Activated naive CD4-positive, alpha-beta T cell treated with anti-CD3 and anti-CD28 coated beads, Interleukin-2, amount 50 U/mL, for 16 hours (primary cell): ENCODE measurements at places on chromosomes 2 and 18.

DNA sequence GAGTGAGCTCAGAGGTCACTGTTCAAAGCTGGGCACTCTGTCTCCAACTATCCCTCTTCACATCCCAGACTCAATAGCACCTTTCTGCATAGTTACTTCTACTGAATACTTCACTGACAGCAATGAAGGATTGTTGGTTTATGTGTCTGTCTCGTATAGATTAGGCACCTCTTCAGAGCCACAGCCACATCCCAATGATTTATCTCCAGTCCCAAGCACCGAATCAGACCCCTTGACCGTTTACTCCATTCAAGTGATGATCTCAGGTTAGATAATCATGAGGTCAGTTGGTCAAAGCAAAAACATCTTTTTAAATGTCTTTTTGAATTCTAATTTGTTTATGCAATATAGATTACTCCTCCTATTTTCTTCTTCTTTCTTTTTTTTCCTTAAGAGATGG lies 14.7 kb downstream of the NEDD4L start:
- DNase-seq, result no peak

- no peak for DNase-seq
Observed at GRCh38 chr2:85590950-85591349, 4.6 kb upstream of the RNF181 start.

DNA sequence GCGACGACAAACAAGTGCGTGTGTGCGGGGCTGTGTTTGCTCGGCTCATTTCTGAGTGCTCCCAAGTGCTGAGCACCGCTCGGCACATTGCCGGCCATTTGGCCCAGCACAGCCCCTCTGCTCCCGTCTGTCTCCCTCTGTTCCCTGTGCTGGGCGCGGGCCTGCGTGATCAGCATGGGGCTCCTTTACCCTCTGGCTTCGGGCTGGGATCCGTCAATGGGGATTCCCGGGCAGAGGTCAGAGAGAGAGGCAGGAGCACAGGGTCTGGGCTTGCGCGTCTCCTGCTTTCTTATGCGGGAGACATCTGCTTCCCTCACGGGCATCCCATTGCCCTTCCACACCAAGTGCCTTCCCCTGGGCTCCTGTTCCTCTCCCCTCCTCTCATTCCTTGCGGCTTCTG lies 234.0 kb downstream of the ACKR3 start:
- no peak for DNase-seq

DNA sequence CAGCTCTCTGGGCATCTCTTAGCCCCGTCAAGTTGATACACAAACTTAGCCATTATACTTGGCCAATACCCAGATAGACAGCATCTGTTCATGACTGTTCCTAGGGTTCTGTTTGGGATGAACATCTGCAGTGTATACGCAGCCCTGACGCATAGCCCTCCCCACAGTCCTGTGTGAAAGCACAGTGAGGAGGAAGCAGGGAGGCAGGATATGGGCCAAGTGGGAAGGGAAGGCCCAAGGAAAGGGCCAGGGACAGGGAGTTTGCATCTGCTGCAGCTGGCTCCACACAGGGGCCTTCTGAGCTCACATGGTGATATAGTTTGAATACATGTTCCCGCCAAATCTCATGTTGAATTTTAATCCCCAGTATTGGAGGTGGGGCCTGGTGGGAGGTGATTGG lies 80.2 kb downstream of the CMPK2 start:
- no peak for DNase-seq

GRCh38 chr2:31234683-31235503 lies 941 bp downstream of the EHD3 start:
- no peak for DNase-seq

DNA sequence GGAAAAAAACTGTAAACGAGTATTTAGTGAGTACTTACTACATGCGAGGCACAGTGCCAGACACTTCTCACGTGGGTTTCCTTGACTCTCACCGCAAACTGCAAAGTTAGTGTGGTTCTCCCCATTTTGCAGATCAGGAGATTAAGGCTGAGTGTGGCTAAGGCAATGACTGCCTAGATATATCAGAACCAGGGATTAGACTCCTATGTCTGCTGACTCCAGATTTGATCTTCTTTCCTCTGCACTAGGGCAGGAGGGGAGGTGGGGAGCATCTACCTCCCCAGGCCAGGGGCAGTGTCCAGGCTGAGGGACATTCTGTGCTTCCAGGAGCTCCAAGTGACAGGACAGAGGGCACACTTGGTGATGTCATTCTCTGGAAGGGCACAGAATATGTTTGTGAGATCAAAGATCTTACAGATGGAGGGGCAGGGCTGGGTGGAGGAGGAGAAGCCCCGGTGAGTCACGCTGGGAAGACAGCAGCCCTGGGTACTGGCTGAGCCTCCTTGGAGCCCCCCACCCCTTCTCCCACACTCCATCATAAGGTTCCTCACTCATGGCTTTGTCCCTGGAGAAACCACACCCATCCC lies 92.4 kb downstream of the RHOB start:
- no peak for DNase-seq

DNA sequence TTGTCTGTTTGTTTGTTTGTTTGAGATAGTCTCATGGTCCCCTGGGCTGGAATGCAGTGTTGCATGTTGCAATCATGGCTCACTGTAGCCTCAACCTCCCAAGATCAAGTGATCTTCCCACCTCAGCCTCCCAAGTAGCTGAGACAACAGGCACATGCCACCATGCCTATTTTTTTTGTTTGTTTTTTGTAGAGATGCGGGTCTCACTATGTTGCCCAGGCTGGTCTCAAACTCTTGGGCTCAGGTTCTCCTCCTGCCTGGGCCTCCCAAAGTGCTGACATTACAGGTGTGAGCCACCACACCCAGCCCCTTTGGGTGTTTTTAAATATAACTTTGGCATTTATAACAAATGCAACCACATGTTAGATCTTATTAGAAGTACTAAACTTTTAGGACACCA lies 37.5 kb downstream of the ARL5A start:
- DNase-seq, result no peak

DNA sequence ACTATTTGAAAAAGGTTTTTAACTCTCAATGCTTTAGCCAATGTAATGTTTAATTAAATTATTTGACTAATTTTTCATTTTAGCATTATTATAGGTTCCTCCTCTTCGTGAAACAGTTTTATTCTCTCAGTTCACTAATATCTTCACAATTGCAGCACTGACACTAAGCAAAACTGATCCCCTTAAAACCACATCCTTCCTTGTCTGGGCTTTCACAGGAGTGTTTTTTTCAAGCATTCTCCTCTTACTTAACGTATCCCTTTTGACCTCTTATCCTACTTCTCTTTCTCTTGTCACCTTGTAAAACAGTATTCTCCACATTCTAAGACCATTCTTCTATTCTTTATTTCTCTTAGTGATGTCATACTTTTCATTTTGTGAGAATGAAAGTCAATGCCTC lies 112.8 kb downstream of the DSC3 start:
- DNase-seq, result no peak

DNA sequence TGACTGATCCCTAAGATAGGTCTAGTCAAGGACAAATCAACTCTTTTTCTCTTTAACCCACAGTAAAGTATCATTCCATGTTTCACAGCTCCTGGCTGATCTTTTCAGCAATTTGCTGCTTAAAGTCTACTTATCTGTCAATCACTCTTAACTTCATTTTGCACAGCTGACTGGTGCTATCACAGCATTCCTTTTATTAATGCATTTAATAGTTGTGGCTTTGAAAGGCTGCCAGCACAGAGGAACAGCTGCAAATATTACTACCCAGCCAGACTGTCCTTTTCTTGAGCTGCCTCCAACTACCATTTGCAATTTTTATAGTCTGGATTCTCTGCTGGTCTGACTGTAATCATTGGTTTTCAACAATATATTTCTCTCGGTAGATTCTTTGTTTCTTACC lies 303.5 kb downstream of the STK39 start:
- DNase-seq, result no peak

DNA sequence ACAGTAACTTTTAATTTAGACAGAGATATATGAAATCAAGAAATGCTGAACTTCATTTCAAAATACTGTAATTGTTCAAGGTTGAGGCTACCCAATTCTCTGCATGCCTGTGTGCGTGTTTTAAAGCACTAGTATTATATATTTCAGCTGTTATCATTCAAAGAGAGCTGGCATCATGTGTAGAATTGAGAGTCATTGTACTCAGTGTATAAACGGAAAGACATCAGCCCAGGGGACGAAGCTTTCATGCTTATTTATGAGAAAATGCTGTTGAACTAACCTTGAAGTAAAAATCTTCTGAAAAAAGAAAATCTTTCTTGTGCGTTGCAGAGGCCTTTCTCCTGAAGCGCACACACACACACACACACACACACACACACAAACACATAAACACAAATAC lies 48.4 kb downstream of the MYCN start:
- DNase-seq, result no peak

- DNase-seq, result no peak
Observed at GRCh38 chr2:154032220-154032619, 160.5 kb downstream of the GALNT13 start.

DNA sequence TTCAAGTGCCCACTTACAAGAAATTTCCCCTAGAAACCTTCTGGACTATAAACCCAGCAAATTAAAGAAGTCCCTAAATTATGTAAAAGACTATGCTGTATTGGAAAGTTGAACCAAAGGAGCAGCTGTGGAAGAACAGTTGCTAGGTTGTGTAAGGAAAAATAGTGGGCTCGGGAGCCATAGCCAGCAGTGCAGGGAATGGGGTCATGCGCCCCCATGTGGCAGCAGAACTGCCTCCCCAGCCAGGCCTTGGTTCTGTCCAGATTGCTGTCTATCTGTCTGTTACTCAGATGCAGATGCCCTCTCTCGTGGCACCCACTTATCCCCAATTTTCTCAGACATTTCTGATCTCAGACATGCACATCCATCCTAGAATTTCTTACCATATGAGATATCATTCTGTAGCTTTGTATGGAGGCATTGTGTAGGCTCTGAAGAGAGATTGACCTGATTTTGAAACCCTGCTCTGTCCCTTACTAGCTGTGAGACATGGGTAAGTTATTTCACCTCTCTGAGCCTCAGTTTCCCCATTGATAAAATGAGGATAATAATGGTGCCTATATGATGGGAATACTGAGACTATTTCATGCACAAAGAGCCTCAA lies 258.3 kb downstream of the SS18 start:
- no peak for DNase-seq

GRCh38 chr18:7741640-7742039 lies 174.5 kb downstream of the PTPRM start:
- no peak for DNase-seq

DNA sequence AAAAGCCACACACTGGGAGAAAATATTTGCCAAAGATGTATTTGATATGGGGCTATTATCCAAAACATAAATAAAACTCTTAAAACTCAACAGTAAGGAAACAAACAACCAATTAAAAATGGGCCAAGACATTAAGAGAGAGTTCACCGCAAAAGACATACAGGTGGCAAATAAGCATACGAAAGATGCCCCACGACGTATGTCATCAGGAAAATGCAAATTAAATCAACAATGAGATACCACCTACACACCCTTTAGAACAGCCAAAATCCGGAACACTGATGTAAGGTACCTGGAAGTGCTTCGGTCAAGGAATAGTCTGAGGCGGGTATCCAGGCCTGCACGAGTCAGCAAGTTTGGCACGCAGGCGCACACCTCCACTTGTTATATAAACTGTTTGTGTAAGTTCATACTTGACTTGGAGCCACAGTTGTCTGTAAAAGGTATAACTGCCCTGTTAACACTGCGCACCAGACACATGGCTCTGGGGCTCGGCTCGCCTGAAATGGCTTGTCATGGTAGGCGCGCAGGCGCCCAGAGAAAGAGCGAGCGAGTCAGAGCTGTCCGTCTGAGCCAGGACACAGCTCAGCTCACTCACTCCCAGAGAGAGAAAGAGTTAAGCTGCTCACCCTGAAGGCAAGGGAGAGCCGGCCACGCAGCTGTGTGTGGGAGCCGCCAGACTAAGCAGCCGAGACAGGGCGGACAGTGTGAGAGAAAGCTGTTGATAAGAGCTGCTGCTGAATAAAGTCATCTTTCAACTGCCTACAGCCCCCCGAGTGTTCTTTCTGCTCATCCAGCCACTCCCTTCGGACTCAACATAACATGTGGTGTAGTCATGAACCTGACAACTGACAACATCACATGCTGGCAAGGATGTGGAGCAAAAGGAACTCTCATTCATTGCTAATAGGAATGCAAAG lies 87.3 kb downstream of the HNRNPLL start:
- no peak for DNase-seq

- DNase-seq, result no peak
Observed at GRCh38 chr2:85748985-85749875, 4.6 kb upstream of the ATOH8 start.

DNA sequence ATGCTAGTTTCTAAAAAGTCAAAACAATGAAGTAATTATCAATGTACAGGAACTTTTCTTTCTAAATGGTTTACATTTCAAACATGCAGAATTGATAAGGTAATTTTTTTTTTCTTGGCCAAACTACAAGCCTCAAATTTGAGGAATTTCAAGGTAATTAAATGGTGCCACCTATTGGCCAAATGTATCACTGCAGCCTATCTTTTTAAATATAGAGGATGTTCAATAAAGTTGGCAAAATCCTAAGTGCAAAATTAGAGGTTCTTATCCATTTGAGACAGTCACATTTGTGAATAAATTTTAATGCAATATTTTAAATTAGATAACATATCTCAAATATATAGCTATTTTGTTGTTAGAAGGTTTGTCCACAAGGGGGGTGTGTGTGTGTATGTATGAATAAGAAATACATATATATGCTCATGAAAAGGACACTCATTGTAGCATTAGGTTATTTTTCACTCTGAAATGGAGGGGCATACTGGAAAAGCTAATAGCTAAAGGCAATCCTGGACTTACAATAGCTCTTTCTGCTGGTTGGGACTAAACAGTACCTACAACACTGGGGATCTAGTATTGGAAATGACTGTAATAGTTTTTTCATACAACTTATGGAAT lies 26.2 kb downstream of the MMADHC start:
- no peak for DNase-seq

DNA sequence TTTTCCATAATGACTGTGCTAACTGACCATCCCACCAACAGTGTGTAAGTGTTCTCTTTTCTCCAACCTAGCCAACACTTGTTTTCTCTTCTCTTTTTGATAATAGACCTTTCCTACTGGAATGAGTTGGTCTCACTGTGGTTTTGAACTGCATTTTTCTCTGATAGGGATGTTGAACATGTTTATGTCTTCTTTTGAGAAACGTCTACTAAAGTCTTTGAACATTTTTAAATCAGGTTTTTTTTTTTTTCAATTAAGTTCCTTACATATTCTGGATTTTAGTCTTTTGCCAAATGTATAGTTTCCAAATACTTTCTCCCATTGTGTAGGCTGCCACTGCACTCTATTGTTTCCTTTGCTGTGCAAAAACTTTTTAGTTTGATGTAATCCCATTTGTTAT lies 405.5 kb upstream of the FIGN start:
- no peak for DNase-seq
